Aorta (tissue), 5 donors: ENCODE measurements at places on chromosomes 1 and 21. TPM values are rescaled to one million over a fixed set of nuclear protein-coding genes. Genes with fewer than 3 reads are reported as not detected.

Gene SLC44A3
- 7.2 TPM for total RNA-seq

Gene KCNH1
- total RNA-seq, result 0.19 TPM

Gene OR2L3
- total RNA-seq, result not detected

Gene FLG2
- not detected for total RNA-seq

Gene CR1L
- 0.24 TPM for total RNA-seq

Gene ACTL8
- not detected for total RNA-seq

Gene AMY1A
- not detected for total RNA-seq

Gene SPRR2D
- total RNA-seq, result not detected

Gene ESPN
- 0.29 TPM for total RNA-seq

DNA sequence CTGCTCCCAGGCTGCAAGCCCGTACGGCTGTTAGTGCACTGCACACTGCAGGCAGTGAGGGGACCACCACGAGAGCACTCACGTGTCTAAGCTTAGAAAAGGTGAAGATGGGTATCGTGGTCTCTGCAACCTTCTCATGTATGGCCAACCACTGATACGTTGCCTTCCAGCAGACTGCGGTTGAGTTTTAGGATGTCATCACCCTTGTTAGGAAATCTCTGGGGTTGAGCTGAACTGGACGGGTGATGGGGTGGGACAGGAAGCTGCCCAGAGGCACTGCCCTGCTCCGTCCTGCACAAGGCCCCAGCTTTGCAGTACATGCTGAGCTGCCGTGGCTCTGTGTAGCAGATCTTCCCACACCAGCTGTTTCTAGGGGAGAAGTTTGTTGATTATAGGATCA is 43.3 kb downstream of the FAAP20 start:
- peak; percentile 75 for DNase-seq

DNA sequence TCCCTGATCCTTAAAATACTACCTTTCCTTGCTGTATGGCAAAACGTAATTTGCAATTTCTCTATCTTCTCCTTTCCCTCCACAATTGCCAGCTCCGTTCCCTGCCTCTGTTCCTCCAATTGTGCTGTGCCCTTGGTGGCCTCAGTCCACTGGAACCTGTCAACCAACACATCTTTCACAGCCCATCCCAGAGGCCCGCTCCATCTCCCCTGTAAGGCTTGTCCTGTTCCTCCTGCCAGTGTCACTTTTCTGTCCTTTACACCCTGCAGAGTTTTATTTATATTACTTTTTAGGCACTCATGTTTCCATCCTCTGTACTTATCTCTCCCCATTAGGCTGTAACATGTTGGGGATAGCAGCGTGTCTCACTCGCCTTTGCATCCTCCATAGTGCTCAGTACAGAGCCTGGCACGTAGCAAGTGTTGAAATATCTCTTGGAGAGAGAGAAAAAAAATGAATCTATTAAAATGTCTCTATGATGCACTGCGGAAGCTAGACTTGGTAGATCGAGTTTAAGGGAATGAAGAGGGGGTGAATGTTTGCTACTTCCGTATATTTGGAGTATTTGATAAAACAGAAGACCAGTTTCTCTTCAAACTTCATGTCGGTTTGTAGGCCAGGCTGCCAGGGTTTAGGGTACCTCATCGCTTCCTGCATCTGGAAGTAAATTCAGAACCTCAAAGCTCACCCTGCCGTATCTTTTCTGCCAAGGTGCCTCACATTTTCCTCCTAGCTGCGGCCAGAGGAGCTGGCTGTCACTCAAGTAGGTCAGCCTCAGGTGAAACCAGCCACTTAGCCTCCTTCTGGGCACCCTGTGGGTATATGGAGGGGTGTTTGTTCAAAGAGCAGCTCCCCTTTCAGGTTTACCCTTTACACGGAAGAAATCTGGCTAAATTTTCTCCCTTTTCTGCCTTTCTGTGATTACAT is 303.8 kb downstream of the TM2D1 start:
- no peak for DNase-seq

GRCh38 chr1:109048335-109048734 is 6.4 kb upstream of the WDR47 start:
- DNase-seq, result no peak

DNA sequence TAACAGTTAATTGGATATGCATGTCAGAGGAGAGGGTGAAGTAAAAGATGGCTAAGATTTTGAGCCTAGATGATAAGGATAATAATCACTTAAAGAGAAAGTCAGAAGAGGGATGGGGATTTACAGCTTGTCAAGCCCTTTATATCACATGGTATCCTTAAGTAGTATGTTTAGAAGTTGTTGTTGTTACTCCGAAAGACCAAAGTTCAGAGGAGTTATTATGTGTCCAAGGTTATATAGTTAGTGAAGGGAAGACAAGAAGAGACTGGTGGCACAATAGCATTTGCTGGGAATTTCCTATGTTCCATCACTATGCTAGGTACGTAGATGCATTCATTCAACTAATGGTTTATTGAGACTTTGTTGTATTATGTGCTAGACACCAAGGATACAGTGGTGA is 30.8 kb upstream of the AGO1 start:
- no peak for DNase-seq

- DNase-seq, result no peak
Measured at GRCh38 chr1:39566441-39567137, 10.0 kb downstream of the PABPC4 start.

GRCh38 chr1:28213315-28213714 is 19.5 kb downstream of the DNAJC8 start:
- no peak for DNase-seq

DNA sequence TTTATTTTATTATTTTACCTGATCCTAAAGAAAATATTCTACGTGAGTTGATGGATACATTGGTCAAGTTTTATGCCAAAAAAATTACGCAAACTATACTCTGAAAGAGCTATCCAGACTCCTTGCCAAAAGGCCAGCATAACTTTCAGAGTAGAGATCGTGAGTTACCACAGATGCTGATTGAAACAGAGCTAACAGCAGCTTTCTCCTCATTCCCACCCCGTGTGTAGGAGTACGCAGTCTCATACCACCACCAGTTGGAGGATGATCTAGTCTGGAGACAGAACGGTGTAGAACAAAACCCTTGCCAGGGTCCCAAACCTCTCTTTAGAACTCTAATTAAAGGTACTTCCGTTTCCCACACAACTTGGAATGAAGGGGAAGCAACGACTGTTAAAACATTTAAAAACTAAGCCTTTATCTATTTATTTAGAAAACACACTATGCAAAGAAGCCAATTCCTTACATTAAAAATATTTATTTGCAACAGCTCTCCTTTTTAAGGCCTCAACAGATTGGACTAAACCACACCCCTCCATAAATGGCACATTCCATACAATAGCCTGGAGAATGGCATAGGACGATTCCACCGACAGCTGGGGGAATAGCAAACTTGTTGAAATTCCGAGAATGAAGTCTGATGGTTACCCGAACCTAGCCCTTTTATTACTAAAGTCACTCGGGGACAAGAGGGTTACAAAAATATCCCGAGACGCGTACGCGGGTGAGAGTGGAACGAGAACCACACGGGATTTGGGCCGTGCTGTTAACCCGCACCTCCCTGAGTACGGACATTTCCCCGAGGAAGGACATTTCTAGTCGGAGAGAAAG is 1.4 kb downstream of the NUCKS1 start:
- DNase-seq, result no peak

DNA sequence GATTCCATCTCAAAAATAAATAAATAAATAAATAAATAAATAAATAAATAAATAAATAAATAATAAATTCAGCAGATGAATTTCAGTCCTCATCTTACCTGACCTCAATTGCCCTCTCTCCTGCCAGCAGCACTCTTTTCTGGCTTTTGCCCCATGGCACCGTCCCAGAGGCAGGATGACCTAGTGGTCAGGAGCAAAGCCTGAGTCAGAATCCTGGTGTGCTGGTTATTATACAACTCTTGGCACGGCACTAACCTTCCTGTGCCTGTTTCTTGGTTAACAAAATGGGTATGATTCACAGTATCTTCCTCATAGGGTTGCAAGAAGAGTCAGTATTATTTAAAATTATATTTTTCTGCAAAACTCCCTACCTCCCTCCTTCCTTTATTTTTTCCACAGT is 43.0 kb downstream of the NKAIN1 start:
- no peak for DNase-seq

DNA sequence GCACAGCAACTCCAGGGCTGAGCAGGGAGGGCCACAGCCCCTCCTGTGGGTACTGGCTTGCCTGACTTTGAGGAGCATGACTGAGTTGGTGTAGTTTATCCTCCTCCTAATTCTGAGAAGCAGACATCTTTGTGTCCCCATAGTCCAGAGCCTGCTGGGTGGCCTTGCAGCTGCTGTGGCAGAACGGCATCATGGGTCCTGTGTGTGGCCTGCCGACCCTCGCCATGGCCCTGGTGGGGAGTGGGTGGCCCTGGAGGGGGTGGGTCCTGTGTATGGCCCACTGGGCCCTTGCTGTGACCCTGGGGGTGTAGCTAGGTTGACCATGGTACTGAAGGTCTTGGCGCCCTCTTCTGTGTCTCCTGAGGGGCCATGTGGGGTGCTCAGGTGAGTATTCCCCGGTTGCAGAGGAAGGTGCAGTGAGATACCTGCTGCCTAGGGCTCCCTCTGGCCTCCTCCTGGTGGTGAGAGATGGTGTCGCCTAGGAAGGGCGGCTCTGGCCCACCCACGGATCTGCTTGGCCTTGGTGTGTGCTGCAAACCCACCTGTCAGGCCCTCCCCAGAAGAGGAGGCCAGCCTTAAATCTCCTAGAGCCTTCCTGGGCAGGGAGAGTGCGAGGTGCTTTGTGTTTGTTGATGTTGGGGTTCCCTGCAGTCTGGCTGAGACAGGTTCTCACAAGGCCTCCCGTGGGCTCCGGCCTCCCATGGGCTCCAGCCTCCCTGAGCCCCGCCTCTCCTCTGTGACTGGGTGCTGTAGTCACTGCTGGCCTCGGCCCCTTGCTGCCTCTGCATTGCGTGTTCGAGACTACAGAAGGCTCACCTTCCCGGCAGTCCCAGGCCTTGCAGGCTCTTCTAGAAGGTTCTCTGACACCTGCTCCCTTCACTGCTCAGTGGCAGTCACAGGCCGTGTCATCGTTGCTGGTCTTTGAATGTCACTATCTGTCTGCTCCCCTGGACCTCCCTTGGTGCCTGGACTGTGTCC is 7.8 kb downstream of the SNAP47 start:
- no peak for DNase-seq

GRCh38 chr1:172790245-172790644 is 131.3 kb downstream of the FASLG start:
- DNase-seq, result no peak

GRCh38 chr1:41442697-41443251 is 41.7 kb downstream of the EDN2 start:
- DNase-seq, result no peak

DNA sequence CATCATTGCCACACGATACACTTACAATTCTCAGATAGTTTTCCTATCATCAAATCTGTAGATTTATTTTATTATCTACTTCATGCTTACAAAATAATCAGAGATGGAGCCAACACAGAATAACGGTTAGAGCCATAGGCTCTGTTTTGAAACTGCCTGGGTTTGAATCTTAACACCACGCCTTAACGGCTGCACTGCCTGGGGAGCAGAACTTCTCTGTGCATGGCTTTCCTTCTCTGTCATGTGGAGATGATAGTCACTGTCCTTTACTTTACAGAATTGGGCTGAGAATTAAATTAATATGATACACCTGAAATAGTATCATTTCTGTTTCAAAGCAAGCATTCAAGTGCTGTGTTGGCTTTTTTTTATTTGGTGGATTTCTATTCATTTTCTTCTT is 177.8 kb downstream of the HMCN1 start:
- DNase-seq, result no peak

DNA sequence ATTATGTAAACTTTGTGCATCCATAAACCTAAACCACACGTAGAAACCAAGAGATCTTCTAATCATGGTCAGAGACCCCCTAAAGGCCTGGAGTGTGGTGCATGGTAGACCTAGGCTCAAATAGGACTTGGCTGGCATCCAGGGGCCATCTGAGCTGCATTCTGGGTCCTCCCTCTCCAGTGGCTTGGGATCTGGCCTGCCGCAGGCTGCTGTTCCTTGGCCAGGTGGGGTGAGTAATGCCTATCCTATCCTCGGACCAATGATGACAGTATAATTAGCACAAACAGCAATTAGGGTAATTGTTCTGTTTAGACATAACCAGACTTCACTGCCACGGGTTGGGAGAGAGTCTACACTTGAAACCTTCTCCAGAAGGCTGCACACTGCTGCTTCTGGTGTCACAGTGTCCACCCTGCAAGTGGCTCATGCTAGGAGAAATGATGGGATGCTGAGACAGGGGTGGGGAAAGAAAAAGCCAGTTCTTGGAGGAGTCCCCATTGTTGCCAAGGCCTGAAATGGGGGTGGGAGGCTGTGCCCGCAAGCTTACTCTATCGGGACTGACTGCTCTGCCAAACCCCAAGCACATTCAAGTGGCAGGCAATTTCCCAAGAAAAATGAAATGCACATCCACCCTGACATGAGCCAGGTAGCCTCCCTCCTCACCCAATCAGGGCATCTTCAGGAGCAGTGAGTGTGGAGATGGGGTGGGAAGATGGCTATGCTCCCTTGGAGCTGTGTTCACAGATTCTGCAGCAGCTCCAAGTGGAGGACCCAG is 12.5 kb upstream of the PKP1 start:
- no peak for DNase-seq

DNA sequence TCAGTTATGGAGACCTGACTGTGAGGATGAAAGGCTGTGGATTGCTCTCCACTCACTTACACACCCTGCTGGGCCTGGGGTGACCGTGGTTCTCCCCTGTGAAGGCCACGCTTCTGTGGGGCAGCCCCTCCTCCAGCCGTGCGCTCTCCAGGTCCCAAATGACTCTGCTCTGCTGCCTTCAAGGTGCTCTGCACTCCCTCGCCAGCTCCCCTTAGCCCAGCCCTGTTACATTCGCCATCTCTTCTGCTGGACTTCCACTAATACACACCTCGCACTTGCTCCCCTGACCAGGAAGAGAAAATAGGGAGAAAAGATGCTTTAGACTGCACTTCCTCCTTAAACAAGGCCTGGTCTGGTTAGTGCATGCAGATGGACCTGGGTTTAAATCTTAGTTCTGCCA is 24.6 kb downstream of the OPTC start:
- no peak for DNase-seq

DNA sequence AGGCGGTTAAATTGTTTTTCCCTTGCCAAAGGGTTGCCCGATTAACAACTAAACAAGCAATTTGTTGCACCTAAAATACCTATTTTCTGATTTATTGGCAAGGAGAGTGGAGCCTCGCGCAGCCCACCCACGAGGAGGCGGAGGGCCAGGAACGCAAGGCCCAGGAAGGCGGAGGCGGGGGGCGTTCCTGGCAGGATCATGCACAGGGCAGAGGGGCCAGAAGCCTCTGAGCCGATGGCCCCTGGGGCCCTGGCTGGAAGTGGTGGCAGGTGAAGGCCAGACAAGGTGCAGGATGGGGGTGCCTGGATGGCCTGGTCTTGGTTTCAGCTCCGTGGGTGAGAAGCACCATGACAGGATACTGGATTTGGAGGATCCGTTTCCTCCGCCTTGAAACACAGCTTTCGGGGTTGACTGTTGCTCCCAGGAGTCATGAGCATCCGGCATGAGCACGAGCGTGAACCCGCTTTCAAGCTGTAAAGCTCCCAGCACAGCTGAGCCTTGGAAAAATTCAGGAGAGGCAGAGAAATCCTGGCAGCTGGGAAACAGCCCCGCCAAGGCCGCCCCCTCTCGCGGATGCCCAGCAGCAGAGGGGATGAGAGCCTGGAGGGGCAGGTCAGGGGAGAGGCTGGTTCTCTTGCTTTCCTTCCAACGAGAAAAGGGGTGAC is 35.0 kb downstream of the AJAP1 start:
- DNase-seq, result no peak

- no peak for DNase-seq
Measured at GRCh38 chr1:230232371-230232771, 165.3 kb downstream of the GALNT2 start.
